Foreskin fibroblast (primary cell): ENCODE measurements at places on chromosomes 7 and 10.

- DNase-seq = no peak
These were observed 128.5 kb upstream of the TNS3 start for GRCh38 chr7:47710201-47710935.

DNA sequence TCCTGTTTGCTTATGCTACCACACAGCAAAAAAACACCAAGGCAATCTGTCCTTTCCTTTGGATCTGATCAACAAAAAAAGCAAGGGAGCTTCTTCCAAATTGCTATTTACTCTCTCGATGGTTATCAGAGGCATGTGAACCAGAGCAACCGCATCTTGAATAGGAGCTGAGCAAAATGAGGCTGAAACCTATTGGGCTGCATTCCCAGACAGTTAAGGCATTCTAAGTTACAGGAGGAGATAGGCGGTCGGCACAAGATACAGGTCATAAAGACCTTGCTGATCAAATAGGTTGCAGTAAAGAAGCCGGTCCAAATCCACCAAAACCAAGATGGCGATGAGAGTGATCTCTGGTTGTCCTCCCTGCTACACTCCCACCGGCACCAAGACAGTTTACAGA is 76.8 kb upstream of the FRMD4A start:
- DNase-seq = no peak

- no peak for DNase-seq
These were observed 341.0 kb upstream of the ZMIZ1 start for GRCh38 chr10:78727728-78728127.

DNA sequence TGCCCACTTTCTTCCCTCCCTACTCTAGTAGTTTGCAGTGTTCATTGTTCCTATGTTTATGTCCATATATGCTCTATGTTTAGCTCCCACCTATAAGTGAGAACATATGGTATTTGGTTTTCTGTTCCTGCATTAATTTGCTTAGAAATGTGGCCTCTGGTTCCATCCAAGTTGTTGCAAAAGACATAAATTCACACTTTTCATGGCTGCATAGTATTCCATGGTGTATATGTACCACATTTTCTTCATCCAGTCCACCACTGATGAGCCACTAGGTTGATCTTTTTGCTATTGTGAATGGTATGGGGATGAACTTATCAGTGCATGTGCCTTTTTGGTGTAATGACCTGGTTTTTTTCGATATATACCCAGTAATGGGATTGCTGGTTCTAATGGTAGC is 1089.1 kb downstream of the GRM8 start:
- DNase-seq = no peak

GRCh38 chr10:59692113-59692512 is 17.5 kb downstream of the SLC16A9 start:
- no peak for DNase-seq

DNA sequence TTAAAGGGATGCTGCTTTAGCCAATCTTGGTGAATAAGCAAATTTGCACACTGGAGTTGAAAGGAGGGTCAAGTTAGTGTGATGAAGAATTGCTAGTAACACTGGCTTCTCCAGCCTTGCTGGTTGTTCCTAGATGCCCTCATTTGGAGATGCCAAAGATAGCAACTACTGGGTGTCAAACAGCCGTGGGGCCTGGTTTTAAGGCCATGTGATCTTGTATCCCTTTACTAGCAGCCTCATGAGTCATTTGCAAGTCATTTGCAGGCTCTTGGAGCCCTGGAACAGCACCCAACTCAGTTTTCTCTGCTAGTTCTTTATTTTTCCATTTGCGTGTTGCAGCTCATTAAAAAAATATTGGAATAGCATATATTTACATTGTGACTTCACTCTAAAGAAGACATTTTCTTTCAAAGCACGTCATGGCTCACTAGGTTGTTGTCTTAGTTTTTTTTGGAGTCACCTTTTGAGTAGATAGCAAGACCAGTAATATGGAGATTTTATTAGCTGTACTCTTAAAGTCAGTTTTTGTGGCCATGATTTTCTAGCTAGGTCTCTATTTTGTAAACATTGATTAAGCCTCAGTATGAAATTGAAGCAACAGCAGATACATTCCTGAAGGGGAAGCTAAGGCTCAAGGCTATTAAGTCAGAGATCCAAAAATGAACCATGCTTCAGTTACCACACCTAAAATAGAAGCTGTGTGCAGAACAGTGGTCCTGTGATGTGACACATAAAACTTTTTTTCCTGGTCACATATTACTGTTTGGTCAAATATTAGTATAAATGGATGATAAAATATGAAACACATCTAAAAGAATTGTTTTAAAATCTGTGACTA is 1.3 kb downstream of the LSMEM1 start:
- peak; percentile 92 for DNase-seq

- no peak for DNase-seq
These were observed 22.6 kb downstream of the CPXM2 start for GRCh38 chr10:123869020-123869414.

DNA sequence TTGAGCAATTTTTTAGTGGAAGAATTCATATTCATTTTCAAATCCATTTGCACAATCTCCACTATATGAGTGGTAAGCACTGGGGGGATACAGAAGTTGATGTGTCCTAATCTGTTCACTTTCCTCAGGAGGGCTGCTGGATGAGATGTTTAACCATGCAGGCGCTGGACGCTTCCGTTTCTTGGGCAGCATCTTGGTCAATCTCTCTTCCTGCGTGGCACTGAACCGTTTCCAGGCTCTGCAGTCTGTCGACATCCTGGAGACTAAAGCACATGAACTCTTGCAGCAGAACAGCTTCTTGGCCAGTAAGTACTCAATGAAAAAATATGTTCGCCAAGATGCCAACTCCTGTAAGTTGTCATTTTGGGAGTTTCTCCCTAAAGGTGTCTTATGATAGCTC is 179.3 kb downstream of the ABCA13 start:
- DNase-seq = no peak

DNA sequence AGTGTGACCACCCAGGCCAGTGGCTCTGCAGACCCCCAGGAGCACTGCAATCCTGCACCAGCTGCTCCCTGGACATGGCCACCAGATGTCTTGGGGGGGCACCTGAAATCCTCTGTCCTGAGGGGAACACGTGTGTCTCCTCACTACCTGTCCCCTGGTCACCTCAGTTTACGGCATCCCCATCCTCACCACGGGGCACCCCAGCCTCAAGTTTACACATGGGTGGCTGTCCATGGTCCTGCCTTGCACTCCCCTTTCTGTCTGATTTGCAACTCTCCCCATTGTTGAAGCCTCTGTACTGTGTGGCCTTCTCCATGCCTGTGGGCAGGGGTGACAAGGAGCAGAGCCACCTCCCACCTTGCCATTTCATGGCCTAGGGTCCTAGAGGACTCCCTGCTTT is 67.2 kb downstream of the RAMP3 start:
- DNase-seq = no peak

- no peak for DNase-seq
These were observed 451.3 kb downstream of the GPAM start for GRCh38 chr10:111732166-111732785.

DNA sequence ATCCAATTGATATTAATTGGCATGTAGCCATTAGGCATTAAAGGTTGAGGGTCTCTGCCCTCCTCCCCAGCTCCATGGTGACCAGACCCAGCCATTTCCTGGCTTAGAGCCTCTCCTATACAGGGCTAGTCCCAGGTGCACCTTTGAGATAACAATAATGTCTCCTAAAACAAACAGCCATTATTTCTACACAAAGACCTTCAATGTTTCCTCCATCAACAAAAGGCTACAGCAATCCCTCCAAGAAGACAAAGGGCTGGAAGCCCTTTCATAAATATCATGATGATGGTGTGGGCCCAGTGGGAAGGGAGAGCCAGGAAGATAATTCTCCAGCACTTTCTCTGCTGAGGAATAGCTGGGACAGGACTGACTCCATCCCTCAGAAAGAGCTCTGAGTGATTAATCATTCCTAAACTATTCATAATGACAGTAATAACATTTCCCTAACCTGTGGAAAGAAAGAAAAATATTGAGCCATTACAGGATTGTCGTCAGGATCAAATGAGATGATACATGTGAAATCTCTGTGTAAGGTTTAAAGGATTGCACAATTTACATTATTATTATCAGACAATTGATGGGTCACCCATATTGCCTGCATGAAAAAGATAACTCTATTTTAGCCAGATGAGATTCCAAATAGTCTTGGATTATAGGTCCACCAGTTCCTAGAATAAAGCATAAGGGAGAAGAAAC is 10.2 kb downstream of the PKD2L1 start:
- DNase-seq = no peak

GRCh38 chr10:33015761-33016547 is 57.9 kb upstream of the ITGB1 start:
- DNase-seq = peak; percentile 64

GRCh38 chr10:66714741-66715140 is 211.1 kb upstream of the LRRTM3 start:
- DNase-seq = peak; percentile 4

GRCh38 chr10:132172091-132173066 is 14.4 kb upstream of the DPYSL4 start:
- DNase-seq = no peak

- DNase-seq = no peak
These were observed 29.8 kb downstream of the NRP1 start for GRCh38 chr10:33304423-33305225.

DNA sequence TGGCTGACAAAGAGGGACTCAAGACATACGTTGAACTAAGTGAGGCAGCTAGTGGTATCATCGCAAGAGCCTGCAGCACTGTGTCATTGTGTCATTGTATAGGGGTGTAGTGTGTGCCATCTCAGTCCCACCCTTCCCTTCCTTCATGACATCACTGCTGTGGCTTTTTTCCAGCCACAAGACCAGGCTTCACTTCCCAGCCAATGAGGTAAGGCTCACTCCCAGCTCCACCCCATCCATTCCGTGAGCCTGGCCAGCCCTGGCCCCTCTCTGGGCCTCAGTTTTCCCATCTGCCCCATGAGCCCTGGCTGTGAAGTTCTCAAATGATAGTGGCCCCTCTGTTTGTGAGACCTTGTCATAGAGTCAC is 134.3 kb upstream of the ZMIZ1 start:
- DNase-seq = peak; percentile 27

GRCh38 chr10:63286340-63286739 is 153.2 kb downstream of the NRBF2 start:
- peak; percentile 26 for DNase-seq

- peak; percentile 55 for DNase-seq
These were observed 110.0 kb downstream of the EGFR start for GRCh38 chr7:55128693-55129394.

DNA sequence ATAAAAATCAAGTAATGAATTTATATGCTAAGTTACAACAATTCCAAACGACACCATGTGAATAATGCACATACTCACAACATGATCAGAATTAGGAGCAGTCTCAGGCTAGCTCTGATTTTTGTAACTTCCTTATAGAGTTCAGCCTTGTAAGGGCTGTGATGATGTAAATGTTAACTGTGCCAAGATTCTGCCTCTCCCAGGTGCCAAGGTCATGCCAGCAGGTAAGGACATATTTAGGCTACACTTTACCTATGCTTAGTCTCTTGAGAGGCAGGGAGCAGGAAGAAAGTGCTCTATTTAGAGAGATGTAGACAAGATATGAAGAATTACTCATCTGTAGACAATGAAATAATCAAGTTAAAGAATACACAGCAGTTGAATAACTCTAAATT is 53.6 kb upstream of the AGR3 start:
- DNase-seq = no peak

- no peak for DNase-seq
These were observed 620.5 kb upstream of the LRRN3 start for GRCh38 chr7:110470420-110470819.

GRCh38 chr10:90133606-90134005 is 432.2 kb downstream of the KIF20B start:
- DNase-seq = no peak

DNA sequence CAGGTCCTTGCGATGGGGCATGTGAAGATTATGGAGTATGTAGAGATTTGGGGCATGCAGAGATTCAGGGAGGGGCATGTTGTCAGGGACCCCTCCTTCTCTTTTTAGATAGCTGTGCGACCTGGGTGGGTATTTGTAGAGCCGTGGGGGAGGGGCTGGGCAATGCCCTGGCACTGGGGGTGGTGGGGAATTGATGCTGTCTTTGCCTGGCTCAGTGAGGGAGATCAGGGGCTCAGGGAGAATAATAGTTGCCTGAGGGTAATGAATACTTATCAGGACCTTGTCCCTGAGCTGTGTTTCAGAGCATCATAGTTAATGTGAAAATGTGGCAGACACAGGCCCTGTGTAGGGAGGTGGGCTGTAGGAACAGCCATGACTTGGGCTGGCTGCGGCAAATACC is 3.5 kb downstream of the RAMP3 start:
- DNase-seq = no peak

- no peak for DNase-seq
These were observed 2.4 kb downstream of the BAMBI start for GRCh38 chr10:28679581-28680357.

GRCh38 chr10:1358860-1359625 is 302.9 kb downstream of the WDR37 start:
- DNase-seq = no peak

- peak; percentile 47 for DNase-seq
These were observed 132.7 kb downstream of the ELAPOR2 start for GRCh38 chr7:86926732-86927131.

- no peak for DNase-seq
These were observed 54.7 kb downstream of the RASGEF1A start for GRCh38 chr10:43212043-43212721.

DNA sequence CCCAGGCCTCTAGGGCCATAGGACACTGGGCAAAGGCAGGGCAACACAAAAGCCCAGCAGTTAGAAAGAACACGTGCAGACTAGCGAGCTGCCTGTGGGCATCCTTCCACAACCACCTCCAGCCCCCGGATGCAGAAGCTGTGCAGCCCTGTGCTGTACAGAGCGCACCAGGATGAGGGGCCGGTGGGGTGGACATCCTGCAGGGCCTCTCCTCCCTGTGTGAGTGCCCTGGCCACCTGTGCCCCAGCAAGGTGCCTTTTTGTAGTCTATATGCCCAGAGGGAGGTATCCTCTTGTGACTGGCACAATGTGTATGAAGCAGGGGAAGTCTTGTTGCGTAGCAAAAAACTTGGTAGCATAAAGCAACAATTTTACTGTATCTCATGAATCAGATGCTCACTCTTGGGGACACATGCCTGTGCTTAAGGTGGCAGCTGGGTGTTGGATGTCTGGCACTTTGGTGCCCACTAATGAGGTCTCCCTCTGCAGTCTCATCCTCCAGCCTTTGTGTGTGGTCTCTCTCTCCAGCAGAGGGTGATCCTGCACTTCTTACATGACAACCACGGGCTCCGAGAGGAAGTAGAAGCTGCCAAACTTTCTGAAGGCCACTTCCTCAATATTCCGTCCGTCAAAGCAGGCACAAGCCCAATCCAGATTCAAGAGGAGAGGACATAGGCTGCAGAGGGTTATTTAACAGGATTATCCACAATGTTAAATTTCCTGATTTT is 8.7 kb downstream of the NCAPG2 start:
- peak; percentile 71 for DNase-seq

DNA sequence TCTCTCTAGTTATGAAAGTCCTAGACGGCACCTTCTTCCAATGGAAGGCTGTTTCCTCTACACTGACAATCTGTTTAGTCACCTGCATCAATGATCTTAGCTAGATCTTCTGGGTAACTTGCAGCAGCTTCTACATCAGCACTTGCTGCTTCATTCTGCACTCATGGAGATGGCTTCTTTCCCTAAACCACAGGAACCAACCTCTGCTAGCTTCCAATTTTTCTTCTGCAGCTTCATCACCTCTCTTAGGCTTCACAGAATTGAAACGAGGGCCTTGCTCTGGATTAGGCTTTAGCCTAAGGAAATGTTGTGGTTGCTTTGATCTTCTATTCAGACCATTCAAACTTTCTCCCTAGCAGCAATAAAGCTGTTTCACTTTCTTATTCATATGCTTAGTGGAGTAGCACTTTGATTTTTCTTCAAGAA is 24.6 kb downstream of the NAMPT start:
- peak; percentile 44 for DNase-seq
